Stimulated activated CD8-positive, alpha-beta memory T cell treated with anti-CD3 and anti-CD28 coated beads, Interleukin-2, amount 100 ng/mL, for 1 hour (primary cell): ENCODE measurements at places on chromosomes 13 and 19.

- no peak for DNase-seq
These were observed 110.1 kb downstream of the KCTD15 start for GRCh38 chr19:33906578-33907335.

- DNase-seq, result no peak
These were observed 2.1 kb downstream of the CALM3 start for GRCh38 chr19:46603195-46603637.

- no peak for DNase-seq
These were observed 11.5 kb upstream of the SPART start for GRCh38 chr13:36357692-36358091.

GRCh38 chr13:113975416-113975815, 1.5 kb upstream of the C13orf46 start:
- DNase-seq, result no peak

DNA sequence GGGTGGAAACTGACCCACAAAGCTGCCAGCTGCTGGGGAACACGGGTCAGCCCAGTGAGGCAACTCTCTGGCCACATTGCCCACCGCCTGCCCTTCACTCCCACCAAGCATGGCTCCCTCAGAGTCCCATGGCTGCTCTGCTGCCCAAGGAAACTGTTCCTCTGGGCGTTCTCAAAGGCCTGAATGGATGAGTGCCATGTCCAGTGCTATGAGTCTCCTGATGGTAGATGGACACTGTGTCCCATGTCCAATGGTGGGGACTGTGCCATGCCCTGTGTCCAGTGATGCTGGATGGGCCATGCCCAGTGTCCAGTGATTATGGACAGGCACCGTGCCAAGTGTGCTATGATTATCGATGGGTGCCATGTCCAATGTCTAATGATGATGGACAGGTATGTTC, 88.8 kb downstream of the ANKRD10 start:
- no peak for DNase-seq

DNA sequence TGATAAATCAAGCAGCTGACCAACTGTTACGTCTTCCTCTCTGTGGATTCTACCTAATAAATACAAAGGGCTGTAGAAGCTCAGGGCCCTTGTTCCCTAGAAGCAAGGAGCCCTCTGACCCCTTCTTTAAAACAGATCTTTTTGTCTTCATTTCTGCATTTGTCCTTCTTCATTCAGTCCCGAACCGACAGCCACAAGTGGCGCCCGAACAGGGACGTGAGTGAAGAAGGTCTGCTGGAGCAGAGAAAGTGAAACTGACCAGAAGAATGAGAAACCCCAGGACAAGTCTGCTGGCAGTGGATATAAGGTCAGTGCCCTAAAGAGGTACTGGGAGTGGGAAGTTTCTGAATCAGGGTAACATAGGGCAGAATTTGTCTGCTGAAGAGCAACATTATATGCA, 13.1 kb downstream of the ZNF773 start:
- no peak for DNase-seq

DNA sequence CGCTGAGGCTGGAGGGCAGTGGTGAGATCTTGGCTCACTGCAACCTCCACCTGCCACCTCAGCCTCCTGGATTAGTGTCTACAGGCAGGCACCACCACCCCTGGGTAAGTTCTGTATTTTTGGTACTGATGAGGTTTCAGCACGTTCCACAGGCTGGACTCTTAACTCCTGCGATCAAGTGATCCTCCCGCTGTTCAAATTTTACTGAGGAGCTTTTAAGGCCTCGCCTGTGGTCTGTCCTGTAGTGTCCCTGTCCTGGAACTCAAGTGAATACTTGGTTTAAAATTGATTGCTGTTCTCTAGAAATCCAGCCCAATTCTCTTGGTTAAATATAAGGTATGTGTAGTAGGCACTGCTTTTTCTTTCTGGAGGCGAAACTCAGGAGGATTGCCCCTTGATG, 65.2 kb downstream of the DPRX start:
- no peak for DNase-seq

- DNase-seq, result no peak
These were observed 78.5 kb upstream of the MEDAG start for GRCh38 chr13:30827578-30827925.

DNA sequence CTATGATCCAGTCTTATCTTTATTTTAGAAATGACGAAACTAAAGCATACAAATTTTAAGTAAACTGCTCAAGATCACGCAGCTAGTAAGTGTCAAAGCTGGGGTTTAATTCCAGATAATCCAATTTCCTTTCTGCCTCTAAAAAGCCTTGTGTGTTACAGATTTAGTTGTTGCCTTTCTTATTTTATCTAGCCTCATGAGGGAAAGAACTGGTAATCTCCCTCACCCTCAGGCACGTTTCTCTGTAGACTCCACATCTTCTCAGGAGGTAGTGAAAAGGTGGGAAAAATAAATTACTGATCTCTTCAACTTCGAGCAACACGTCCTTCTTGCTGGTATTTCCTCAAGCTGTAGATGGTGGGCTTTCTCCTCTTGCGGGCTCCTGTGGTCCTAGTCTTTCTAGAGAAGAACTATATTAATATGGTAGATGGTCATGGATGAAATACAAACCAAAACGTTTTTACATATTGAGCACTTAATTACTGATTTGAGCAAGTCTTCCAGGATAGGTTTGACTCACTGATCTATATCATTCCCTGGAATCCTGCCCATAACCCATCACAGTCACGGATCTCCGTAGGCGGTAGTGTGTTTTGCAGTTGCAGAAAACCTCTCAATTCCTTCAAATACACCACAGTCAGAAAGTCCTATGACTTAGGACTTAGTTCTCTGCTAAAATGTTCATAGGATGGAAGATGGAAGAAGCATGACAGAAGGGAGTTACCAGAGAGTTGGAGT, 519.5 kb downstream of the DCT start:
- DNase-seq, result no peak

DNA sequence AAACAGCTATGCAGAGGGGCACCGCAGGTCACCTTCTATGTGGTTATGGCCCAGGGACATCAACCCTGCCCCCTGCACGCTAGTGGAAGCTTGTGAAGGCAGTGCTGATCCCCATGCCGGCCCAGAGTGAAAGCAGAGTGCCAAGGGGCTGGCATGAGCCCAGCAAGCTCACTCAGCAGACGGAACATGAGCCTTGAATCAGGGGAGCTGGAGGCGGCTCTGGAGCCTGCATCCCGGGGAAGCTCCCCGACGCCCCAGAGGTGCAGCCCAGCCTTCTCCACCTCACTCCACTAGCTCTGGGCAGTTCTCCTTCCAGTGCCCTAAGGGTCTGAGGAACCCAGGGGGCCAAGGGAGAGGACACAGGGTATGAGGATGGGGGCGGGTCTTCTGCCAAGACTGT, 19.0 kb upstream of the ISYNA1 start:
- no peak for DNase-seq

DNA sequence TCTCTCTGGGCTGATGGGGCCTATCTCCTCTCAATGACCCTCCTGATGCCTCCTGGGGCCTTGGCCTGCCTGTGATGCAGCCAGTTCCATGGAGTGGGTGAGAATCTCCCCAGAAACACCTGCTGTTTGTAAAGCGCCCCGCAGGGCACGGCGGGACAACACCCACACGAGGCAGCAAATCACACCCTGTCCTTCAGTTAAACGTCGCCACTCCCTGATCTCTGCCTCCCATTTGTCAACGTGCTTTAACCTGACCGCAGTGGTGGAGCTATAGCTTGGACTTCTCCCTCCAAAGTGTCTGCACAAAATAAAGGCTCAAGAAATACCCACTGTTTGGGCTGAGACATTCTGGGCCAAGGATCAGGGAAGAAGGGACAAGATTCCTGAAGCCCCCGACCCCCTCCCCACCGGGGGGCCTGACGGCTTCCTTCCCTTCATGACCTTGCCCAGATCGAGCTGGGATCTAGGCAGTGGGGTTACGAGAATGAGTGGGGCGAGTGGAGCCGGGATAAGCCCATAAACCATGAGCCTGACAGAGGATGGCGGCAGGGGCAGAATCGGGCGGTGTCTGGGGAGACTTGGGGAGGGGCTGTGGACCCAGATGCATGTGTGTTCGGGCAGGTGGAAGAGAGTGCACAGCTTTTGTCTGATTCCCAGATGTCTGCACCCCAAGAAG, 8.0 kb downstream of the MYDGF start:
- DNase-seq, result no peak

DNA sequence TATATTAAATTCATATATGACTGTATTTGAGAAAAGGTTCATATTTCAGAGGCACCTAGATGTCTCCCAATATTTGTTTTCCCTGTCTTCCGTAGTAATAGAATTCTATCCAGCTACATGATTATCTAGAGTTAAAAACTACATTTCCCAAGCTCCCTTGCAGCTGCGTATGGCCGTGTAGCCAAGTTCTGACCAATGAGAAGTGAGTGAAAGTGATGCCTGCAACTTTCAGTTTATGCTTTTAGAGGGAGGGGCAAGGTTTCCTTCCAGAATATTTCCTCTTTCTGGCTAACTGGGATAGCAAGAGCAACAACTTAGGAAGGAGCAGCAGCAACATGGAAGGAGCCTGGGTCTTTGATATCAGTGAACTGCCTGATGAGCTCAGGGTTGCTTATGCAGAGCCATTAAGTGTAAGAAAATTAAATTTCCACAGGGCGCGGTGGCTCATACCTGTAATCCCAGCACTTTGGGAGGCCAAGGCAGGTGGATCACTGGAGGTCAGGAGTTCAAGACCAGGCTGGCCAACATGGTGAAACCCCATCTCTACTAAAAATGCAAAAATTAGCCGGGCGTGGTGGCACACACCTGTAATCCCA, 23.2 kb upstream of the CYP2A13 start:
- no peak for DNase-seq

DNA sequence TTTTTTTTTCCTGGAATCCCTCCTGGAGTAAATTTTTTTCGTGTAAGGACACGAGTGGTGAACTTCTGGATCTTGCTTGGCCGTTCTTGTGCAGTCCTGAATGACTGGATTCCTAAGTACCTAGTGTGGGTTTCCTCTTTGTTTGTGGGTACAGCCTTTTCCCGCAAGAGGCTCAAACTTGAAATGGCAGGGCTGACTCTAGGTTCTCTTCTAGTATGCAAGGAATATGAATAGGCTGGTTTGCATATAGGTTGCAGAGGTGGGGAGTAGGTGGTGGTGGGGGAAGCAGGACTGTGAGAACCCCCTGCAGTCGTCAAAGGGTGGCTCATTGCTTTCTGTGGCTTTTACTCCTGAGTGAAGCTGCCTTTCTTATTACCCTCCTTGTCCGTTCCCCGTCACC, 13.6 kb downstream of the UBAC2 start:
- no peak for DNase-seq

GRCh38 chr13:65011378-65011777, 2218.8 kb downstream of the PCDH9 start:
- no peak for DNase-seq

DNA sequence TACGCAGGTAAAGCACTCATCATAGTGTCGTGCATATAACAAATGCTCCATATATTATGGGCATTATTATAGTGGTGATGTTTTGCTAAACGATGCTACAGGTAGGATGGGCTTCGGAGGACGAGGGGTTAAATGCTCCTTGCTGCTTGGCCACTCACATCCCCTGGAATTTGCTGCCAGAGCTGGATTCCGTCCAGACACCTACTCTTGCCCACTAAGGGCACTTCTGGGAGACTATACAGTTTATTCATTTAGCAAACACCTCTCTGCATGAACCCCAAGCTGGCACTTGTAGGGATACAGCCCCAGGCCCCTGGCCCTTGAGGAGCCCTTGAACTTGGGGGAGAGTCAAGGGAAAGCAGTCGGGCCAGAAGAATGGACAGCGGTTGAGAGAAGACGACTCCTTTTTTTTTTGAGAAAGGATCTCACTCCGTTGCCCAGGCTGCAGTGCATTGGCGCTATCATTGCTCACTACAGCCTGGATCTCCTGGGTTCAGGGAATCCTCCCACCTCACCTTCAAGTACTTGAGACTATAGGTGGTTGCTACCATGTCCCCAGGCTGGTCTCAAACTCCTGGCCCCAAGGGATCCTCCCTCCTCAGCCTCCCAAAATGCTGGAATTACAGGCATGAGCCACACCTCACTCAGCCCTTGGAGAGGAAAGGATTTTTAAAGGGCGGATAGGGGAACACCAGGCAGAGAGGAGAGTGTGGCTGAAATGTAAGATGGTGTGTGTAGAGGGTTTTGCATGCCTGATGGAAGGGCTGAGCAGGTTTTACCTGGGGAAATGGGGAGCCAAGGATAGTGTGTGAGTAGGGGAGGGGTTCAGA, 1.1 kb upstream of the MRPL34 start:
- DNase-seq, result no peak

- no peak for DNase-seq
These were observed 50.8 kb upstream of the XPO4 start for GRCh38 chr13:20953245-20953931.

- DNase-seq, result no peak
These were observed 926 bp downstream of the PRR12 start for GRCh38 chr19:49591731-49592485.

- no peak for DNase-seq
These were observed 568 bp downstream of the POLR2I start for GRCh38 chr19:36113894-36114720.

- DNase-seq, result no peak
These were observed 45.6 kb downstream of the SERPINE3 start for GRCh38 chr13:51385114-51385513.

GRCh38 chr13:106033659-106034058, 501.8 kb downstream of the EFNB2 start:
- no peak for DNase-seq

- DNase-seq, result no peak
These were observed 2.6 kb upstream of the SPACA6 start for GRCh38 chr19:51690454-51691073.

GRCh38 chr13:94454906-94455305, 24.6 kb downstream of the DCT start:
- no peak for DNase-seq
